Articular chondrocyte of knee joint (primary cell): ENCODE measurements at places on chromosomes 7 and 10. TPM values are rescaled to one million over a fixed set of nuclear protein-coding genes. Genes with fewer than 3 reads are reported as not detected.

Gene FAM107B
- total RNA-seq: 30.1 and 48.4 TPM in 2 replicates

Gene HOXA5
- total RNA-seq: 6.7 and 8.1 TPM in 2 replicates

Gene OR9A2
- total RNA-seq: 0.22 TPM in 1 of 2 replicates, not detected in the other

Gene STARD3NL
- 52.0 and 59.8 TPM in 2 replicates for total RNA-seq

Gene FAM25C
- total RNA-seq: not detected in 2 replicates

Gene TMEM176B
- not detected in 2 replicates for total RNA-seq

Gene PCDH15
- not detected in 2 replicates for total RNA-seq

Gene SGPL1
- 22.0 and 27.7 TPM in 2 replicates for total RNA-seq

Gene SLC26A3
- not detected in 2 replicates for total RNA-seq
